Gastroesophageal sphincter (tissue), 4 donors: ENCODE measurements at places on chromosomes 2 and 18.
A peak's percentile ranks its signal among the peaks of the same experiment; 100 is the strongest.

GRCh38 chr2:30986231-30986580, 152.0 kb downstream of the GALNT14 start:
- no peak for ATAC-seq

- no peak for ATAC-seq
Observed at GRCh38 chr18:80231616-80232015, 15.7 kb downstream of the PARD6G start.

DNA sequence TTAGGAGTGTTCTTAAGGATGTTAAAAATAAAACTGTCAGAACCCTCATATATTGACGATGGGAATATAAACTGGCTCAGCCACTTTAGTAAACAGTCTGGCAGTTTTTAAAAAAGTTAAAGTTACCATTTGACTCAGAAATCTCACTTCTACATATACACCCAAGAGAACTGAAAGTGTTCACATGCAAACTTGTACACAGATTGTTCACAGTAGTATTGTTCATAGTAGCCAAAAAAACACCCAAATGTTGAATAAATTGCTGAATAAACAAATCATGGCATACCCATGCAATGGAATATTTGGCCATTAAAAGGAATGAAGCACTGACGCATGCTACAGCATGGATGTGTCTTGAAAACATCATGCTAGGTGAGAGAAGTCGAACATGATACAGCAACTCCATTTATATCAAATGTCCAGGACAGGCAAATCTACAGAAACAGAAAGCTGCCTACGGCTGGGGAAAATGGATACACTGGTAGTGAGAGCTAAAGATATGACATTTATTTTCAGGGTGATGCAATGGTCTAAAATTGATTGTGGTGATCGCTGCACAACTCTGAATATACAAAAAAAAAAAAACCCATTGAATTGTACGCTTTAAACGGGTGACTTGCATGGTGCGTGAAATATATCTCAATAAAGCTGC, 10.1 kb downstream of the RPL31 start:
- ATAC-seq = no peak

GRCh38 chr2:61520261-61520660, 17.9 kb downstream of the XPO1 start:
- ATAC-seq = no peak

GRCh38 chr2:200259577-200259957, 46.9 kb upstream of the SPATS2L start:
- ATAC-seq = no peak

DNA sequence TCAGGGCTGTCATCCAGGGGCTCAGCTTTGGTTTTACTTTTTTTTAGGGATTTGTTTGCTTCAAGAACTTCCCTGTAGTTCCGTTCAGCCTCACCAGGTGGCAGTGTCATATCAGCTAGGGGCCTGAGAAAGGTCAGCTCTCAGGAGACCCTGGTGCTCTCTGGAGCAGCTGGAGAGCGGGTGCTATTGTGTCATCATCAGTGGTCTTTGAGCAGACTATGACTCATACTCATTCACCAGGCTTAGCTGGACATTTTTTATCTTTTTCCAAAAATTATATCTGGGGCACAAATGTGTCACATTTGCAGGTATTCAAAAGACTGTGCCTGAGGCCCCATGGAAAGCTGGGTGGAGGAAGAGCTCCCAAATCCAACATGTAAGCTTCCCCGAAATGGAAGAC, 24.4 kb downstream of the ZNF892 start:
- no peak for ATAC-seq

- ATAC-seq = no peak
Observed at GRCh38 chr2:61771904-61772845, 81.7 kb downstream of the FAM161A start.

- ATAC-seq = peak; percentile 50
Observed at GRCh38 chr2:236498369-236498768, 71.3 kb upstream of the ACKR3 start.
